ENCODE measurements at places on chromosomes 1 and 21. TPM values are rescaled to one million over a fixed set of nuclear protein-coding genes. Genes with fewer than 3 reads are reported as not detected.

Gene CELA2B
- not detected for polyA plus RNA-seq

Gene CCDC30
- 0.87 TPM for polyA plus RNA-seq

DNA sequence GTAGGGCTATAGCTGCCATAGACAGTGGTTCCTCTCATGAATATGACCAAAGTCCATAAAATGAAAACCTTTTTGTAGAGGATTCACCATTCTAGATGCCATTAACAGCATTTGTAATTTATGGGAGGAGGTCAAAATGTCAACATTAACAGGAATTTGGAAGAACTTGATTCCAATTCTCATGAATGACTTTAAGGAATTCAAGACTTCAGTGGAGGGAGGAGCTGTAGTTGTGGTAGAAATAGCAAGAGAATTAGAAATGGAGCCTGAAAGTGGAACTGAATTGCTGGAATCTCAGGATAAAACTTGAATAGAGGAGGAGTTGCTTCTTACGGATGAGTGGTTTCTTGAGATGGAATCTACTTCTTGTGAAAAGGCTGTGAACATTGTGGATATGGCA lies 65.4 kb upstream of the ESRRG start:
- no peak overlapping the region for H3K4me3 ChIP-seq
- no peaks in the 10 kb centered on the region for H3K27me3 ChIP-seq
- H3K27ac ChIP-seq, result no peak overlapping the region
- no peaks in the 10 kb centered on the region for H3K4me1 ChIP-seq

- H3K27me3 ChIP-seq, result no peaks in the 10 kb centered on the region
- no peak overlapping the region for H3K27ac ChIP-seq
- H3K4me3 ChIP-seq, result no peak overlapping the region
Measured at GRCh38 chr1:157442065-157442464, 110.2 kb downstream of the FCRL5 start.

All from small intestine (tissue), 16 donors.